NCI-H526 treated with DMSO at 0.1 percent for 48 hours (cell line): ENCODE measurements at places on chromosomes 12 and 14.

DNA sequence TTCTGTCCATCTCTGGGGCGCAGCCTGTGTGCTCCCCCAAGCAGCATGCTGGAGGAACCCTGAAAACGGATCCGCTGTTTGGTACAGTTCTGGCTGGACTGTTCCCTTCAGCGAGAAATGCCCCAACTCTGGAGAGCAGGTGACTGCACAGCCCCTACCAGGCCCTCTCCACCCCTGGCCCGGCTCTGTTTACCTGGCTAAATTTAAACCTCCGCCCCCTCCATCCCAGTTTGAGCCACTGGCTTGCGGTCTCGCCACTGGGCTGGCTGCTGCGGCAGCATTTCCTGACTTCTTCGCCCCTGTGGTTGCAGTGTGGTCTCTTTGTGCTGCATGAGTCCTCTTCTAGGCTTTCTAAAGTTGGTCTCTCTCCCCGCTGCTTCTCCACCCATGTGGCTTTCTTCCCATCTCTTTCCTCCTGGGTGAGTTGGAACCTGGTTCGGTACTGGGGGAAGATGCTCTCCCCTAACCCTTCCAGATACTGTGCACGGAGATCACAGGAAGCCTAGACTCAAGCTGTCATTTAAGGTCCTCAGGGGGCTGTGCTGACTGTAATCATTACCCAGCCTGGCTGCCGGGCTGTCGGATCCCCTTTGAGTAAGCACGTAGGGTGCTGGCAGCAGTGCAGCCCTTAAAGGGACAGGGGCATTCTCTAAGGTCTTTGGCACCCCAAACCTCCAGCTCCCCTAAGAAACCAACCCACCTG is 60.6 kb downstream of the FBXL14 start:
- peak; percentile 32 for DNase-seq

DNA sequence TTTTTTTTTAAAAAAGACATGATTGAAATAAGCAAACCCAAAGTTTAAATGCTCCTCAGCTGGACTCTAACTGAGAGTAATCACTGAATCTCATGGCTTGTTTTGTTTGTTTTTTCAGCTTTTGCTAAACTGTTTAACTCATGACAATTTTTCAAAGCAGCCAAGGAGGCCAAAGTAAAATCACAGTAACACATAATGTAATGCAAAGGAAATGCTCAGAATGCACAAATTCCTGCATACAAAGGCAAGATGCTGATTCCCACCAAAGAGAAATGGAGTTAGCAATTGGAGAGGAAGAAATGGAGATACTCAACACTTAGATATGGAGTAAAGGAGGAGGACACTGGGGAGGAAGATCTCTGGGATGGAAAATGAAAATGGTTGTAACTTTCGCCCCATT is 126.2 kb upstream of the SOX5 start:
- no peak for DNase-seq

DNA sequence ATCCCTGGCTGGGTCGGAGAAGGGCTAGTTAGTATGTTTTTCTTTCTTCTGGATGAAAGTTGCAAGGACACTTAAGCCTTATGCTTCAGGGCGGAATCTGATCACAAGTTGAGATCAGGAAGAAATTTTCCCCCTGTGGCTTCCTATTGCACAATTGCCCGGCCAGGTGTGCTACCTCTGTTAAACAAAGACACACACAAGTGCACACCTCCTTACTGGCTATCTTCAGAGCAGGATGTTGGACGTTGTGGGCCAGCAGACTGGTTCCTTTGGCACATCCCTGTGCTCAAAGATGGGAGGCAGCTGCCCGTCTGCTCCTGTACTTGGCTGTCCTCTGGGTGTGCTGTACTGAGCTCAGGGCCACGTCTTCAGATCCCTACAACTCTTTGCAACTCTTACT is 19.1 kb downstream of the ETV6 start:
- no peak for DNase-seq

- DNase-seq, result peak; percentile 73
Measured at GRCh38 chr12:109725321-109726105, 11.9 kb downstream of the FAM222A start.

DNA sequence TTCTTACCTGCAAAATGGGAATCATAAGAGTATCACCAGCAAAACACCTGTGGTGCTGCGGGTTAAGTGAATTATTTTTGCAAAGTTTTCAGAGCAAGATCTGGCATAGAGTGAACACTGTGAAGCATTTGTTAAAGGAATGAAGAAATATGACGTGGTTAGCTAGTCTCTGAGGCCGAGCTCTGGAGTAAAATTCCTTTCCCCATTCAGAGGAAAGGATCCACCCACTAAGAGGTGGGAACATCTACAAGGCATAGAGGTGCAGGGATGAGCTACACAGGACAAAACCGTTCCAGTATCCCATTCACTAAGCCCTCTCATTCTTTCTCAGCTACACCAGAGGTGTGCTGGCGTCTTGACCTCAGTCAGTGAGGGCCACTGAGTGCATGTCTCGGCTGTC is 48.5 kb downstream of the JAG2 start:
- DNase-seq, result no peak

DNA sequence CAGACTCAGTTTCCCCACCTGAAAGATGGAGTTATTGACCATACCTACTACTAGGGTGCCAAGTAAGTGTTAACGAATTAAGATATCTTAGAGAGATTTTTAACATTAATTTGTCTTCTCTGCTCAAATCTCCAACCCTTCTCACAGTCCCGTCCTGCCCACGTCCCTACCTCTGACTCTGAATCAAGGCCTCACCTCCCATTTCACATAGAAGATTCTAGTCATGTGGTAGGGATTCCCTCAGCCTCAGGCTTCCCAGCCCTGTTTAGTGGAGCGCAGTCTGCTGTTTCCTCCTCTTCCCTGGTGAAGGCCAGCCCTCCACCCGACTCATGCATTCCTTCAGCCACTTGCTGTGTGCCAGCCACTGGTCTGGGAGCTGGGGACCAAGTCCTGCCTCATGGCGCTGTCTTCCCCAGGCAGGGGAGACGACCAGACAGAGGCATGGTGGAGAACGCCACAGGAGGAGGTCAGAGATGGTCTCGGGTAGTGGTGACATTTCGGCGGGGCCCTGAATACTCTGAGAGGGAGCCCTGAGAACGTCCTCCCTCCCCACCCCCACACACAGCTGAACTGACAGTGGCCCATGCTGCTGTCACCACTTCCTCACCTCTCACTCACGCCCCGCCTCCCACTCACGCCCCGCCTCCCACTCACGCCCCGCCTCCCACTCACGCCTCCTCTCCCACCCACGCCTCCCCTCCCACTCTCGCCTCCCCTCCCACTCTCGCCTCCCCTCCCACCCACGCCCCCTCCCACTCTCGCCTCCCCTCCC is 38.8 kb downstream of the TMEM63C start:
- no peak for DNase-seq

DNA sequence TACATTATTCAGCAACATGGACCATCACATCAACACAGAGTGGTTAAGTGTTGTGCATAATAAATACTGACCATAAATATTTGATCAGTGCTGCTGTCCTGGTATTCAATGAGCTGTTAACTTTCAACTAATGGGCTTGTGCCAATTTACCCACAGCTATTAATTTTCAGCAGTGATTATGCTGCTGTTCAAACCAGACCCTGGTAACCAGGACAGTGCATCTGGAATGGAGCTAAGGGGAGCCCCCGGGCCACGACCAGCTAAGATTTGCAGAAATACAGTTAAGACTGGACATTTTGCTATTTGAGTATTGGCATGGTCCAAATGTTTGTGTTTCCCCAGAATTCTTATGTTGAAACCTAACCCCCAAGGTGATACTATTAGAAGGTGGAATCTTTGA is 180.4 kb upstream of the GZMB start:
- no peak for DNase-seq

DNA sequence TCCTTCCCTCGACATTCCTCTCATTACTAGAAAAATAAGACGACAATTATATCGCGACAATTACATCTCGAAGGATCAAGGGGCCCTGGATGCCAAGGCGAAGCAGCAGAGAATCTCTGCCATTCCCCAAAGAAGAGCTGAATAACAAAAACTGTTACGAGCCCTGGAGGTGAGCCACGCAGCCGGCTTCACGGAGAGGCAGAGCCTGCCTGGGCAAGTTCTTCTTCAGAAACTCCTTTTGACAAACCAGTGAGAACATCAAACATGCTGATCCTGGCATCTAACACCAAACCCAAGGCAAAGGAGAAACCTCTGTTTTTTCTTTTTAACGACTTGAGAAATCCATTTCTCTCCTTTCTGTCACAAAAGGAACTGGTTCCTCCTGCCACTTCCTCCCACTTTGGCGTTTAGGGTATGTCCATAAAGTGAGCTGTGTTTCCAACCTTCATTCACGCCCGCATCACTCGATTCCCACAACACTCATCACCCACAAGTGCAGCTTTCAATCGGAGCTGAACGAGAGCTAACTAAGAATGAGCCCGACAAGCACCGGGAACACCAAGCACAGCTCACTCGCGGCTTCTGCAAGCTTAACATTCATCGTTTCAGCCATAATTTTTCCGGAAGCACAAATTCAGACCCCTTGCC is 21.5 kb downstream of the CCDC88C start:
- DNase-seq, result no peak

DNA sequence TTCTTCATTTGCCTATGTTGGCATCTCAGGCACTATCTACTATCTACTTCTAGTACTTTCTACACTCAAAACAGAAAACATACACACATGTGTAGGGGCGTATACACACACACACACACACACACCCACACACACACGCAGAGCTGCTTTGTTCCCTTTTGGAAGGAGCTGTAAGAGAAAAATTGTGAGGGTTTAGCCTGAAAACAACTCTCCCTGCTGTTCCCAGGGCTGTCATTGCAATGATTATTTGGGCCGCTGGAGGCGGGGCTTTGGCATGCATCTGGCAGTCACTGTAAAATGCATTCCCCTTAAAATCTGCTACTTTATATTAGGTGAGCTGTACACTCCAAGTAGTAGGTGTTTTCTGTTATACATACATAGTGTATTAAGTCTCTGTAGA is 29.1 kb upstream of the SLC38A2 start:
- no peak for DNase-seq

DNA sequence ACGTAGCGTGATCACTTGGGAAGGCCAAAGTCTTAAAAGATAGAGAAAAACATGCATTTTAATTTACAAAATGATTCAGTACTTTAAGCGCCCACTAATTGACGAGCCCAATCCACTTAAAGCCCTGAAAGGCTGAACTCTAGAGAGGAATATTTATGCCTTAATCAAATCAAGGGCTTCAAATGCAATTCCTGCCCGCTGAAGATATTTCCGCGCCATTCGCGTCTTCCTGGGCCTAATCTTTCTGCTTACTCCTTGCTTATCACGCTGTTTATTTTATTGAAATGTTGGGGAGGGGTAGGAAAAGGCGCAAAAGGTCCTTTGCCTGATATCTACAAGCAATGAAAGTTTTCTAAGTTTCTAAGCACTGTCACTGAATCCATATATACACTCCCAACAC is 4.0 kb downstream of the TBX3 start:
- DNase-seq, result no peak

- no peak for DNase-seq
Measured at GRCh38 chr12:64187370-64187769, 34.7 kb downstream of the KICS2 start.

GRCh38 chr12:114395755-114396152 is 10.2 kb downstream of the TBX5 start:
- no peak for DNase-seq

DNA sequence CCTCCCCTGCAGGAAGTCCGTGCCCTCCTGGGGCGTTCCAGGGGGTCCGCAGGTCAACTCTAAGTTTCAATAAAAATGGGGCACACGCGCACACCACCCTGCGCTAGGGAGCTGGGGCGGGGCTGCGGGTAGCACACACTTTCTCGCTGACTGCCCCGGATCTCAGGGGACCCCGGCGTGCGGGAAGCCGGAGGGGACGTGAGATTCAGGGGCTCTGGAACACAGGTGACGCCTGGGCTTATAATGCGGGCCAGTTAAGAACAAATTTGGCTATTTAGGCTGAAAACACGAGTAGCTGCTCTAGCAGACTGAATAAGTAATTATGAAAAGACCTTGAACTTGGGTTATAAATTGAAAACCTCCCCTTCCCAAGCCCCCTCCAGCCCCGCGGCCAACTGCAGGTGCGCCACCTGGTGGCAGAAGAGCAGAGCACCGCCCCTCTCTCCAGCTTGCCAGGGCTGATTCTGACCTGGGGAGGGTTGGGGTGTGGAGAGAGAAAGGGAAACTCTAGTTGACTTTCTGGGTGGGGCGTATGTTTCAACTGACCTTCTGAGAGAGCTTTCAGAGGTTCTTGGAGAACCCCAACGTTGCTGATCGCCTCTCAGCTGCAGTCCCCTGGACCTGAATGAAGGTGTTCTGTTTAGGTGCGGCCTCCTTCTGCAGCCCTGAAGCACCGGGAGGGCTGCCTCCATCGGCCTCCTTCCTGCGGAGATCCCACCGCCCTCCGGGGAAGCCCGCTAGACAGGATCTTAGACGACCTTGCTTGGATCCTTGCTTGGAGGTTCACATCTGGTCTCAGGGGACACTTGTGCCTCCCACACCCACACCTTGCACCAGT is 118.4 kb upstream of the EVL start:
- DNase-seq, result peak; percentile 3

DNA sequence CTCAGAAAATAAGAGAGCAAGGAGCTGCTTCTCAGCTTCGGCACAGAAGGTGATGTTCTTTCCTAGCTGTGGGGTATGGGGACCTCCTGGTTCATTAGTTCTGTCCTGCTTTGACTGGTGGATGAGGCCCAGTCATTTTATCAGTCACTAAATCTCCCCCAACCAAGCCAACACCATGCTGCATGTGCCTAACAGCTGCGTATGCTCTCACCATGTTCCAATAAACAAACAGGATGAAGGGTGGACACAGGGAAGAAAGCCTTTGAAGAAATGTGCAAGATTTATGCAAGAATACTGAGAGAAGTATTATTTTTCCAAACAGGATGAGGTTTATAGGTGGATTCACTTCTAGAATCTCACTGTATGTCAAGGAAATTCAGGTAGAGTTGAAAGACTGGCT is 156.2 kb downstream of the TMEM132C start:
- no peak for DNase-seq

GRCh38 chr12:130537051-130537450 is 179.0 kb downstream of the RIMBP2 start:
- no peak for DNase-seq

DNA sequence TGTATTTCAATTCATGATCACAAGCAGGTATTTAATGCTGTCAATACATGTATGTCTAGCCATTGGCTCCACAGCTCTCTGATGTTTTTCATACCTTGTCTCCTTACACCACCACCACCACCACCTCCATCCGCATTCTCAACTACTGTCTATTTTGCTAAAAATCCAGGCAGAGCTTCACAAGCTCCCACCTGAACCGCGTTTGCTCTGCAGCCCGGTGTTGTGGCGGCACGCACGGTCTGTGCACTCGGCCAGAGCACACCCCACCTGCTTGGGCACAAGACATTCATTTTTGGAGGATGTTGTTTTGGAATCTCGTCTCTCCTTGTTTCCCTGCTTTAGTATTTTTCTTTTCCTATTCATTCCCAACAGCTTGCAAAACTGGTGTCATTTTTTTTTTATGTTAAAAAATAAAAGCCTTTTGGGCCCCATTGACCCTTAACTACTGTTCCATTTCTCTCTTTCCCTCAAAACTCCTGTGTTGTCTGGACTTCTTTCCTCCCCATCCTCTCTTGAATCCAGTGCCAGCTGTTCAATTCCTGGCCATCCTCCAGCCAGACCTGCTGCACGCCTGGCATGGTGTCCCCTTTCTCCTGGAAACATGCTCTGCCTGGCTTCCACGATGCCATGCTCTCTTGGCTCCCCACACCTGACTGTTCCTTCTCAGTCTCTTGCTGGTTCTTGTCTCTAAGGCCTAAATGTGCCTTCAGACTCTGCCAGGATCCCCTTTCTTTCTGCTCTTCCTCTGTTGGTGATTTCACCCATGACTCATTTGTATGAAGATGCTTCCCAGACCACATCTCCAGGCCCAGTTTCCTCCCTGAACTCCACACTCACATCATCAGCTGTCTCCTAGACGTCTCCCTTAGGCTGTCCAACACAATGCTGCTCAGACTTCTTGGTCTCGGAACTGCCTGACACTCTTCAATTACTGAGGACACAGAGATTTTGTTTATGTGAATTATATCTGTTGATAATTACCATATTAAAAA is 37.9 kb downstream of the PIWIL1 start:
- no peak for DNase-seq
